ENCODE measurements at places on chromosomes 7 and 10.

GRCh38 chr7:36749282-36749960, 25.1 kb upstream of the AOAH start:
- DNase-seq, result no peak

GRCh38 chr7:158096582-158096981, 491.0 kb downstream of the PTPRN2 start:
- DNase-seq, result no peak

DNA sequence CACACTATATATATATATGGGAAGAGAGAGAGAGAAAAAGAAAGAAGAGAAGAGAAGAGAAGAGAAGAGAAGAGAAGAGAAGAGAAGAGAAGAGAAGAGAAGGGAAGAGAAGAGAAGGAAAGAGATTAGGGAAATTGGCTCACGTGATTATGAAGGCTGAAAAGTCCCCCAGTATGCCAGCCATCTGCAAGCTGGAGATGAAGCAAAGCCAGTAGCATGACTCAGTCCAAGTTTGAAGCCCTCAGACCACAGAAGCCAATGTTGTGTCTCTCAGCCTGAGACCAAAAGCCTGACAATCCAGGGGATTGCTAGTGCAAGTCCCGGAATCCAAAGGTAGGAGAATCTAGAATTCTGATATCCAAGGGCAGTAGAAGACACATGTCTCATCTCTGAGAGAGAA, 206.3 kb upstream of the PRSS1 start:
- no peak for DNase-seq

GRCh38 chr10:49389361-49389933, 6.4 kb downstream of the DRGX start:
- DNase-seq, result no peak

- DNase-seq, result no peak
Measured at GRCh38 chr10:131650169-131650705, 250.6 kb upstream of the PPP2R2D start.

DNA sequence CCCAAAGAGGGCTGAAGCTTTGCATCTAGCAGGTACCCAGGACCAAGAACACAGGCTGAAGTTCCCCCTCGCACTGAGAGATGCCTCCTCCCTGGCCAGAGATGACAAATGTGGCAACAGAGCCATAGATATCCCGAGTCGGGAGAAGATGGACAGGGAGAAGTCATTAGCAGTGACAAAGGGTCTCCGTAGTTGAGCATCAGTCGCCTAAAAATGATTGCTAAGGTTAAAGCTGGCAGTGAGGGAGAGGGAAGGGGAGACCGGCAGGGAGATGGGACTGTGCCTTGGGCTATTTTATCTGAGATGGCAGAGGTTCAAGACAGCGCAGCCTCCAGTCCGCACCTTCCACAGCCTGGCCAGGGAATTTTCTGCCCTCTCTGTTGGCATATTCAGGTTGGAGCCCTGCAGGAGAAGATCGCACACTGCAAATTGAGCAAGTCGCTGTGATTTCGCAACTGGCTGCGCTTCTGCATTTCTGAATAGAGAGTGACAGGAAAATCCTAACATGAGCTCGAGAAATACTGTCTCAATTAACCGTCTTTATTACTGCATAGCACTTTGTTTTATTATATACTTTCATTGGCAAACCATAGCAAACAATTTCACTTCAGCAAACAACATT, 238.9 kb upstream of the GPR26 start:
- DNase-seq, result no peak

DNA sequence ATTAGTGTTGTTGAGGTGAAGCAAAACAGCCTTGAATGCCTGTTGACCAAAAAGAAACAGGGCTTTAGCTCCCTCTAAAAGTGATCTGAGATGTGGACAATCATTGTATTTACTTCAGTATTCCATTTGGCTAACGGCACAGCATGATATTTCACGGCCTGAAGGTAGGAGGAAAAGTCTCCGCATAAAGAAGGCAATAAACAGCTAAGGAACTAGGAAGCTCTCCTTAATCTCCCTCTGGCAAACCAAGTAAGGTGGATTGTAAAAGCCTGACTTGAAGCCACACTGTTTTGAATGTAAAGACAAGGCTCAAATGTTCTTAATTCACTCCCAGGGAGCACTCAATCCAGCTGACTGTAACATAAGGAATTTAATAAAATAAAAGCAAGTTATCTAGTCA, 160.0 kb upstream of the ZNF804B start:
- no peak for DNase-seq

DNA sequence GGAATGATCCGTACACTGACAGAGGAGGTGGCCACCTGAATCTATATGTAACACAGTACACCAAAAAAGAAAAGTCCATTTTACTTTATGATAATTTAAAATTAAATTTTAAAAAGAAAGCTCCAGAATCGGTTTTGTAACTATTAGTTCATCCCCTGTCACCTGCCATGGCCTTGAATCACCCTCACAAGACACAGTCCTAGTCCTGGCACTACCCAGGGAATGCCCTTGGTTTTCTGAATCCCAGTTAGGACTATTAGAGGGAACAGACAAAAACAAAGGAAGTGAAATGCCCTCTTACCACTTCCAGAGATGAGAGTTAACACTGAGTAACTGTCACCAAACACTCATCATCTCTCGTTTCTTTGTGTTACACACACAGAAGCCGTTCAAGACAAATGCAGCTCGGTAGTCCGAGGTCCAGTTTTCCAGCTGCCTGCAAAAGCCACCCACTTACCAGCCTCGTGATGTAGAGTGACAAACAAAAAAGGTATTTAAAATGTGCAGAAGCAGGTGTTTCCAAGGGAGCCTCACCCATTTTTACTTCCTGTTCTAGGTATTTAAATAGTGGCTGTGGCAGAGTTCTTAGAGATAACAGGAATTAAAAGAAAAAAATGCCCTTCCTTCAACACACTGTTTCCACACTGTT, 6.1 kb downstream of the PTPRN2 start:
- DNase-seq, result no peak

Data from immature natural killer cell (primary cell).